Stimulated activated naive CD8-positive, alpha-beta T cell treated with anti-CD3 and anti-CD28 coated beads, Interleukin-15, Interleukin-2, amounts not matched to agents 100 U/mL and 50 U/mL, for 24 hours (primary cell): ENCODE measurements at places on chromosomes 6 and 20.

DNA sequence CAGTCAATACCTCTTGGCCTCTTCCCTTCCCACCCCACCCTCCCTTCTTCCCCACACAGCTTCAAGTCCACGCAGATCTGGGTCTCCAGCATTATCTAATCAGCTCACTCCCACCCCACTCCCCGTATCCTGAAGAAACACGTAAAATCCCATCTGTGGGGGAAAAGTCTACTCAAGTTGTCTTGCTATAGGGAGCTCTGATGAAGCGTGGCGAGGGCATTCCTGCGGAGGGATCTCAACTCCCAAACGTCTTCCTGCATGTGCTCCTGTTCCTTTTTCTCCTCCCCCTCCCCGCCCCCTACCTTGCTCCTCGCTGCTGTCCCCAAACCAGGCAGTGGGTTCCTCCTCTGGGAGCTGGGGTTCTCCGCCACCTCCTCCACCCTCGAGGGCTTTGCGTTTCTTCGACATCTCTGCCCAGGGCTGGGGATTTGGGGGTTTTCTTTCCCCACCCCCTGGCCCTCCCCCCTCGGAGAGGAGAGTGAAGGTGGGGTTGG is 181.8 kb downstream of the TBXT start:
- DNase-seq: no peak

- DNase-seq: no peak
Measured at GRCh38 chr20:46108435-46108841, 9.7 kb upstream of the CD40 start.

- no peak for DNase-seq
Measured at GRCh38 chr6:43570876-43571441, 4.9 kb downstream of the XPO5 start.

DNA sequence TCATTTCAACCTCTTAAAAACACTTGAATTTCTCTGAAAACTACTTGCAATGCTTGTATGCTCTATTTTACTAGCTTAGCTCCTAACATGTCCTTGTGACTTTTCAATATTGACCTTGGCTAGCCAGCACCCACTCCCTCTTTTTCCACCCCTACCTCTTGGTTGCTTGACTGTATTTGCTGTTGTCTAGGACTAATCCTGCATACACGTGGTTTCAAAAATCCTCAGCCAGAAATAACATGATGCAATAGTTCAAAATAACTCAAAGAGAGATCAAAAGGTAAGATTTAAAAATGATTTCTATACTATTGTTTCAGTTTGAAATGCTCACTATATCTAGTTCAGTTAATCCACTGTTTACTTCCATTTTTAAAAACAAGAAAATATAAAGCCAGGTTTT is 102.3 kb upstream of the TBX18 start:
- no peak for DNase-seq

DNA sequence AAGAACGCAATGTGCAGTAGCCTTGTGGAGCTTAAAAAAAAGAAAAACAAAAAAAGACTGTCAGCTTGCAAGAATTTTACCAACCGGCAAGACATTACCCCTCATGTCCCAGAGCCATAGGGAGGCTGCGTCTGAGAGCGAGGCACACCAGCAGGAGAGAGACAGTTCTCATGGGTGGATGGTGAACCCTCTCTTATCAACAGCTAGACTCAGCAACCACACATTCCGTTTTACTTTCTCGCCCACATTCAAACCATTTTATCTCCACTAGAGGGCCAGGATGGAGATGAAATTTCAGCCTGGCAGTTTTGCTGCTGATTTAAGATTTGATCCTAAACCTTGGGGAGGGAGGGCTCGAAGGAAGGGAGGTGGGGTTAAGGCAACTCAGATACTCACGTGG is 247.0 kb downstream of the ATXN1 start:
- no peak for DNase-seq

DNA sequence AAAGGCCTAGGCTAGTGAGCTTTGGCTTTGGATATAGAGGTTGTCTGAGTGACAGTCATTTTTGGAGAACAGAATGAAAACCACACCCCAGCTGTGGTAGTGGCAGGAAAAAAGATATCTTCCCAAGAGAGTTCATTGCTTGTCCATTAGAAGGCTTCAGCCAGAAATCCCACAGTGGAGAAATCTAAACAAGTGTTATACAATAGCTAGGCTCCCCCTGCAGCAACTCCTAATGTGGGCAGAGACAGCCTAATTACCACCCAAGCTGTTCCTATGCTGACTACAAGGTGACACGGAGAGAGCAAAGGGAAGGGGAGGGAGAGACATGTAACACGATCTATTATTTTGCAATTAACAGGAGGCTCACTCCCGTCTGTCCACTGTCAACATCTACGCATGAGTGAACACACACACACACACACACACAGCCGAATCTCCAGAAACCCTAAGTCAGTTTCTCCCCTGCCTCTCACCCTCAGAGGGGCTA is 147.5 kb upstream of the TCF21 start:
- no peak for DNase-seq

- DNase-seq: no peak
Measured at GRCh38 chr6:158501360-158502262, 58.3 kb upstream of the TMEM181 start.

DNA sequence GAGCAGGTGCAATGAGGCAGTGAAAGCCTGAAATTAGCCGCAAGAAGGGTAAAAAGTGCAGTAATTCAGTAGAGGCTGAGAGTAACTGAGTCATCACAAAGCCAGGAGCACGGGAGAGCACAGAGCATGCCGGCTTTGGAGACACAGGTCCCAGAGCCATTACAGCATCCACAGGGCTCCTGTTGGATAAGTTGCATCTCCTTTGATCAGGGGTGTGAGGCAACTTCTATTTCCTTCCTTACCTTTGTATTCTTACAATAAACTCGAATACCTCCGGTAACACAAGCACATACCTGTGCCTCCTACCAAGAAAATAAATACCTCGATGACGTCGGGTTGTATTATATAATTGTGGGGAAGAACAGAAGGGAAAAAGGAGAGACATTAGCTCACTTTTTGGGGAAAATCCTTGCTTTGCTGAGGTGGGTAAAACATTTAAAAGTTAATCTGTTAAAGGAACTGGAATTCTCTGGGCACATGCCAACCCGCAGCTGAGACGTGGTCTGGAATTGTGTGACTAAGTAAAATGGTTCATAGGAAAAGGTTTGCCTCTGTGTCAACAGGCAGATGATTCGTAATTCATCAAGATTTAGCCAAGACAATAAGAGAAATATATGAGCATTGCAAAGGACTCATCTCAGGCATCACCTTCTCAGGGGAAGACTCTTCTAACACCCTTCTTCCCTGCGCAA is 360.7 kb upstream of the ZFP64 start:
- DNase-seq: no peak

DNA sequence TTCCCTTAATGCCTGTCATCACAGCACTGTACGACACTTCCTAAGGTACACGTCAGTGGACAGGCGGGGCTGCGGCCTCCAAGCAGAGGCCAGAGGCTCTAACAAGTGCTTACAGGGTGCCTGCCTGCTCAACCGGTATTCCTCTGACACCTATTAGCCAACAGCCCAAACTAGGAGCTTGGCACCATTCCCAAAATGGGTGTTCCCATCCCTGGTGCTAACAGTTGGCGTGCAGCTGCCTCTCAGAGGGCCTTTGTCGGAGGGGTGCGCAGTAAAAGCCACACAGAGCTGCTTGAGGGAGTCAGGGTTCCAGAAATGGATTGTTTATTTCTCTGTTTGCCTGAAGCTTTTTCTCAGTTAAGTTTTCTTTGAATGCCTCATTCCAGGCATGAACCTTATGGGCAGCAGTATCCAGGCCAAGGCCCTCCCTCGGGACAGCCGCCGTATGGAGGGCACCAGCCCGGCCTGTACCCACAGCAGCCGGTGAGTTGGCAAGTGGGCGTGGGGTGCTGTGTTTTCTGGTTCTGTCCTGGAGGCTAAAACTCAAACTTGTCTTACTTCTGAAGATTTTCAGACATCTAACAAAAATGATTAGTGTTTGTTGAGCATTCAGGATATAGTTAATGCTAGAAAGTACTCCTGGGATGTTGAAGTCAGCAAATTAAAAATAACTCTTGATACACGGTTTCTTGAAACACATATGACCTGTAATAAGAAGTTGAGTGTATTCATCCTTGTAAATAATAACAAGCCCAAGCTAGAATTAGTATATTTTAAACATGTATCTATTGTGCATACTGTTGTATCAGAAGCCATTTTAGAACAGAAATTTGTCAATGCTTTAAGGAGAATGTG is 124.7 kb downstream of the TMEM242 start:
- DNase-seq: no peak

GRCh38 chr6:97231911-97232310 is 51.1 kb downstream of the MMS22L start:
- no peak for DNase-seq

- DNase-seq: no peak
Measured at GRCh38 chr6:29745386-29745785, 22.2 kb downstream of the HLA-F start.

- no peak for DNase-seq
Measured at GRCh38 chr6:138970856-138971425, 17.1 kb downstream of the REPS1 start.

GRCh38 chr20:4476903-4477500 is 244.7 kb upstream of the PRND start:
- no peak for DNase-seq

DNA sequence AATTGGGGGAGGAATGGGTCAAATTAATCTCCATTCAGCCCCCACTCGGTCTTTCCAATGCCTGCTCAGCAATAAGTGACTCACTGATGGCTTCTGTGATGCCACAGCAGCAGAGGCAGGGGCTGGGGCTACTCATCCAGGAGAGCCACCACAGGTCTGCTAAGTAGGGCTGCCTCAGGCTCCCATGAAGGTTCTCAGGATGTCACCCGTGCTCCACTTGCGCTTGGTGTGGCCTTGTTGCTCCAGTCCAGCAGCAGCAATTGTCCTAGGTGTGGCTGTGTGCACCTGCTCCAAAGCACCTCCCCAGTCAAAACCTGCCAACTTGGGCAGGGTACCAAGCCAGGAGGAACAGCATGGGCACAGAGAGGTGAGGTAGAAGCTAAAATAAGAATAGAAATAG is 627 bp upstream of the LY6G6C start:
- DNase-seq: no peak

DNA sequence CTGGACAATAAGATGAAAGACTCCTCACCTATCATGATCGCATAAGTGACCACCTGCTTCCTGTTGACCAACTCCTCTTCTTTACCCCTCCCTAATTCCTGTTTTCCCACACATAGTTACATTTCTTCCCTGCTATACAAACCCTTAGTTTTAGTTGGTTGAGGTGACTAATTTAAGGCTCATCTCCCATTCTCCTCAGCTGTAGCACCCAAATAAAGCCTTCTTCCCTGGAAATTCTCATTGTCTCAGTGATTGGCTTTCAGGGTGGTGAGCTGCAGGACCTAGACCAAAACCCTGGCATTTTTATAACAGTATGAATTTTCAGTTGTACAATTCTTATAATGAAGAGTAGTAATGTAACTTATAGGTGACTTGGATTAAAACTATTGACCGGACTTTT is 2.1 kb downstream of the FKBP1C start:
- DNase-seq: no peak

DNA sequence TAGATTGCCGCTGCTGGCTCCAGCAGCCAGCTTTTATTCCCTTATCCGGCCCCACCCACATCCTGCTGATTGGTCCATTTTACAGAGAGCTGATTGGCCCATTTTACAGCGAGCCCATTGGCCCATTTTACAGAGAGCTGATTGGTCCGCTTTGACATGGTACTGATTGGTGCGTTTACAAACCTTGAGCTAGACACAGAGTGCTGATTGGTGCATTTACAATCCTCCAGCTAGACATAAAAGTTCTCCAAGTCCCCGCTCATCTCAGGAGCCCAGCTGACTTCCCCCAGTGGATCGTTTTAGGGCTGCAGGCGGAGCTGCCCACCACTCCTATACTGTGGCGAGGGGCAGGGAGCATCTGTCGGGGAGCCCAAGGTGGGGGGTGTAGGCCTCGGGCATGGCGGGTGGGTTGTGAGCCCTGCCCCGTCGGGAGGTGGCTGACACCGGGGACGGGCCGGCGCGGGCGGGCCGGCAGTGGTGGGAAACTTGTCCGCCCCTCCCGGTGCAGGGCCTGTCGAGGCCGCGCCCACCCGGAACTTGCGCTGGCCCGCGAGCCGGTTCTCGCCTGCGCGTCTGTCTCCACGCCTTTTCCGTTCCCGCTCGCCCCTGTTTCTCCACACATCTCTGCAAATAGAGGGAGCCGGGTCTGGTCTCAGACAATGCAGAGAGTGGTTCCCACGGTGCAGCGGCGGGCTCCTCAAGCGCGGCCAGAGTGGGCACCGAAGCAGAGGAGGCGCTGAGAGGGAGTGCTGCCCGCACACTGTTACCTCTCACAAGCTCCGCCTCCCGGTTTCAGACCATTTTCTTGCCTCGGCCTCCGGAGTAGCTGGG is 86.1 kb upstream of the STMND1 start:
- DNase-seq: peak; percentile 51

DNA sequence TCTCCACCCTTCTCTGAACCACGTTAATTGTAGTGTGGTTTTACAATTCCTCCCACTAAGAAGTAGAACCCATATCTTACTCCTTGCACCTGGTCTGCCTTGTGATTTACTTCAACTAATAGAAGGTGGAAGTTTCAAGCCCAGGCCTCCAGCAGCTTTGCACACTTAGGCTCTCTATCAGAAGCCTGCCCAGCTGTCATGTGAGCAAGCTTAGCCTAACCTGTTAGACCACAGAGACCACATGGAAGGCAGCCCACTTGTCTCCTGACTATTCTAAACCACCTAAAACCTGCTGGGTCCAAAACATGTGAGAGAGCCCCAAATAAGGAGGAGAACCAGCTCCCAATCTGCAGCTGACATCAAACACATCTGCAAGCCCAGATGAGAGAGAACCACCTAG is 127.6 kb upstream of the BTBD3 start:
- no peak for DNase-seq

GRCh38 chr6:122747573-122747972 is 31.9 kb upstream of the FABP7 start:
- DNase-seq: no peak

DNA sequence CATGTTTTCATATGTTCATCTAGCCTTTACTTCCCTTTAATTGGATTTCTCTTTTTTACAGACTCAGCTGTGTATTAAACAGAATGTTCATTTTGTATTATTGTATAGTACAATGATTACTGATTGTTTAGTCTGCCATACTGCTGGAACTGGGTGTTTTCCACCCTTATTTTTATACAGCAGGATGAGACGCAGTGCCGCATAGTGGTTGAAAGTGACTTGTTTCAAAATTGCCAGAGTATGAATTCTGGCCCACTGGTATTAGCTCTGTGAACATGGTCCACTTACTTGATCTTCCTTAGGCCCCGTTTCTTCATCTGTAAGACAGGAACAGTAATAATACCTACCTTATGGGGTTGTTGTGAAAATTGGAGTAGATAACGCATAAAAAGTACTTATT is 22.1 kb downstream of the AFDN start:
- DNase-seq: no peak

GRCh38 chr20:50169329-50169823 is 15.9 kb upstream of the PEDS1 start:
- DNase-seq: peak; percentile 84
